ENCODE measurements at places on chromosomes 4 and X. TPM values are rescaled to one million over a fixed set of nuclear protein-coding genes. Genes with fewer than 3 reads are reported as not detected.

The XAGE1A gene
- total RNA-seq = not detected

The DMRTC1 gene
- total RNA-seq = 0.56 TPM

DNA sequence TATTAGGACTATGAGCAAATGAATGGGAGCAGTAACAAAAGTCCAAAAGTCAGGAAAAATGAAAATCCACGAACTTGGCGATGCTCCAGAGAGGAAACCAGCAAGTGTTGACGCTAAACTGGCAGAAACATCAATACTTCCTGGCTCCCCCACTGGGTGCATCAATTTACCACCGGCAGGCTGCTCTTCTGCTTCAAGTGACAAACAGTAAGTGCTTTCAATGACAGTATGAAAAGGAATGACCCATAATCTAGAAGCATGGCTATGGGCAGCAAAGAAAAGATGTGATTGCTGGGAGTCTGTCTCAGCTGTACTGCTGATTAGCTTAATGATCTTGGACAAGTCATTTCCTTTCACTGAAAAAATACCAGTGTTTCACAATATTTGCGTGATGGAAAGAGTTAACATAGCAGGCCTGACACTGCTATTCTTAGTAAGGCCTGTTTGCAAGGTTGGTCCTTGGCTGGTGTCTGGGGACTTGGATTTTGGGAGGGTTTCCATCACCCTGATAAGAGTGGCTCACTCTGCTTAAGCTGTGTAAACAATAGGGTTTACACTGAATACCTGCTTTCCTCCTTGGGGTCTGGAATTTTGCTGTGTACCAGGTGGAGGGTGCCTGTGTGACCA lies 8.7 kb downstream of the ATP11C start:
- H3K27ac ChIP-seq = no peak overlapping the region
- no peaks in the 10 kb centered on the region for H3K4me1 ChIP-seq
- H3K27me3 ChIP-seq = no peaks in the 10 kb centered on the region
- no peak for DNase-seq

The TRIM60 gene
- not detected for total RNA-seq

The ADH7 gene
- total RNA-seq = not detected

GRCh38 chr4:103032574-103032973 lies 13.1 kb upstream of the SLC9B1 start:
- H3K36me3 ChIP-seq = peaks cover 25% of the 10 kb centered on the region
- DNase-seq = no peak
- no peaks in the 10 kb centered on the region for H3K27me3 ChIP-seq
- no peaks in the 10 kb centered on the region for H3K4me1 ChIP-seq
- no peak overlapping the region for H3K4me3 ChIP-seq
- H3K27ac ChIP-seq = peak overlapping the region; percentile 54

The LRPAP1 gene
- 116 TPM for total RNA-seq

DNA sequence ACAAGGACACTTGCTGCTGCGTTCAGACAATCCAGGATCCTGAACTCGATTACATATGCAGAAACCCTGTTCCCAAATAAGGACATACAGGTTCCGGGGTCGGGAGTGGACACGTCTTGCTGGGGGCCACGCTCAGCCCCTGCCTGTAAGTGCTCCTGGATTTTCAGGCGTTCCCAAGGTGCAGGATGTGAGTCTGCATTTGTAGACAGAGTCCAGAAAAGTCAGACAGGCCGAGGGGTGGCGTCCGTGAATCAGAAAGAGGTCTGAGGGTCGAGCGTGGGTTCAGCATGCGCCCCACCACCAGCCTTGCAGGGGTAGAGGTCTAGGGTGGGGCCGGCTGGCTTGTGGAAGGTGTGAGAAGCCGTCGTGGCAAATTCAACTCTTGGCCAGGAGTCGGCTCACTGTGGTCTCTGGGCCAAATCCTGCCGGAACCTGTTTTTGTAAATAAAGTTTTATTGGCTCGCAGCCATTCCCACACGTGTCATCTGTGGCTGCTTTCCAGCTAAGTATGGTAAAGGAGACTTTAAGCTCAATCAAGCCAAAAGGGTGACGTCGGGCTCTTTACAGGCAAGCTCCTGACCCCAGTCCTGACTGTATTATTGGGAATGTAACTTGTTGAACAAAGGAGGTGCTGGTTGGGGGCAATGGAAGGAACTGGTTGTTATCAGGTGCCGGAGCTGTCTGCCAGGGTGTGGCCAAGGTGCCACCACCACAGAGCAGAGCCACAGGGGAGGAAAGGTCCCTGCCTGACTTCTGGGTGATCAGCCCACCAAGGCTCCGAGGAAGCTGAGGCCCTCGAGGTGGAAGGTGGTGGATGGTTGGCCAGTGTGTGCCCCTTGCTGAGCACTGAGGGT lies 7.4 kb downstream of the DOK7 start:
- H3K4me1 ChIP-seq = peaks cover 10% of the 10 kb centered on the region
- no peaks in the 10 kb centered on the region for H3K36me3 ChIP-seq
- no peak overlapping the region for H3K27ac ChIP-seq
- H3K27me3 ChIP-seq = no peaks in the 10 kb centered on the region

DNA sequence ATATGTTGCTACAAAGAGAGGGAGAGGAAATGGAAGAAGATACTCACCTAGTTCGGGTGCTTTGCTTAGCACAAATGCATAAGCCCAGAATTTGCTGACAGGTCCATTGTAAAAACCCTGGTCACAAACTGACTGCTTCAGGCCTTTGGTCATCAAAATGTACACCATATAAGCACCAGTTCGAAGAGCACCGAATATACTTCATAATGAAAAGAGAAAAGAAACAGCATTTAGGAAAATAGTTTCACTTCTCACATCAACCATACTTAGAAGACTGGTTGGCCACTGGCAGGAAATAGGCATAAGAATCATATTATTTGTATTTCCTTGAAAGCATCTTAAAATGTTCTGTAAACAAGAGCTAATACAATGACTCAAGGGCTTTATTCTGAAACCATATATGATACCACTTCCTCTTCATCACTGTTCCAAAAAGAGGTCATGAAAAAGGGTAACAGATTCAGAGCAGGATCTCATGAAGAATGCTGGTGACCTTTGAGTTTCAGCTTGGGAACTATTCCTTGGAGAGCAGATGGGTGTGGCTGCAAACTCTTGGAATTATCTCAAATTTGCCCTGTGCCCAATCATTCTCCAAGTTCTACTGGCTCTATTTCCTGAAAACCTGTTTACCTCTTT lies 138.7 kb downstream of the ELOVL6 start:
- no peak for DNase-seq
- H3K27me3 ChIP-seq = no peaks in the 10 kb centered on the region
- H3K4me1 ChIP-seq = peaks cover 10% of the 10 kb centered on the region
- H3K4me3 ChIP-seq = no peak overlapping the region
- peaks cover 3% of the 10 kb centered on the region for H3K36me3 ChIP-seq

DNA sequence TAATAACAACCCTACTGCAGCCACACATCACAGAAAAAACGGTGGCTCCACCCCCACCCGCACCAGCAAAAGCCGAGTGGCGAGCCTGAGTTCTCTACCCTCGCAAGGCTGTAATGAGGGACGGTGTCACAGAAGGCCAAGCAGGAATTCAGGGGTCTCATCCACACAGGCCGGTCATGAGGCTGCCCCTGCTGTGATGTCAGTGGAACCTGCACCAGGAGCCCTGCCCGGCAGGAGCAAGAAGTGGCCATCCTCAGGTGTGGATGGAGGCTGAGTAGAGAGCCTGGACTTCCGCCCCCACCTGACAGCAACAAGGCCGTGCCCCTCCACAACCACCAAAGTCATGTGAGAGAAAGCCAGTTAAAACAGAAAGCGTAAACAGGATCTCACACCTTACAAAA lies 20.6 kb downstream of the LYAR start:
- no peak overlapping the region for H3K27ac ChIP-seq
- H3K4me3 ChIP-seq = no peak overlapping the region
- no peak for DNase-seq

The SLC34A2 gene
- total RNA-seq = not detected

GRCh38 chr4:146763560-146763959 lies 124.9 kb downstream of the POU4F2 start:
- H3K27me3 ChIP-seq = peaks cover 9% of the 10 kb centered on the region
- no peak overlapping the region for H3K27ac ChIP-seq
- no peaks in the 10 kb centered on the region for H3K4me1 ChIP-seq
- DNase-seq = no peak
- no peaks in the 10 kb centered on the region for H3K36me3 ChIP-seq

DNA sequence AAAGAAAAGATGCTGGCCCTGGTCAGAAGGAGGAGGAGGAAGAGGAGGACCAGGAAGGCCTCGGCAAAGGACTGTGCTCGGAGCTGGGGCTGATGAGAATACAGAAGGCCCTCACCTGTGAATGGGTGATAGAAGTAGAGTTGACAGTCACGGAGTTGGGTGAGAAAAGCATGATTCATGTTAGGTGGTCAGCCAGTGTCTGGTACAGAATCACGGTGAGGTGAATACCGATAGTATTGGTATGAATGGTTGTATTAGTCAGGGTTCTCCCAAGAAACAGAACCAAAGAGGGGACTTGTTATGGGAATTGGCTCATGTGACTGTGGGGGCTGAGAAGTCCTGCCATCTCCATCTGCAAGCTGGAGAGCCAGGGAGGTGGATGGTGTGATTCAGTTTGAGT lies 32.5 kb upstream of the FAM156A start:
- no peaks in the 10 kb centered on the region for H3K36me3 ChIP-seq
- H3K4me1 ChIP-seq = peaks cover 23% of the 10 kb centered on the region
- H3K27me3 ChIP-seq = no peaks in the 10 kb centered on the region
- DNase-seq = no peak
- H3K4me3 ChIP-seq = no peak overlapping the region

DNA sequence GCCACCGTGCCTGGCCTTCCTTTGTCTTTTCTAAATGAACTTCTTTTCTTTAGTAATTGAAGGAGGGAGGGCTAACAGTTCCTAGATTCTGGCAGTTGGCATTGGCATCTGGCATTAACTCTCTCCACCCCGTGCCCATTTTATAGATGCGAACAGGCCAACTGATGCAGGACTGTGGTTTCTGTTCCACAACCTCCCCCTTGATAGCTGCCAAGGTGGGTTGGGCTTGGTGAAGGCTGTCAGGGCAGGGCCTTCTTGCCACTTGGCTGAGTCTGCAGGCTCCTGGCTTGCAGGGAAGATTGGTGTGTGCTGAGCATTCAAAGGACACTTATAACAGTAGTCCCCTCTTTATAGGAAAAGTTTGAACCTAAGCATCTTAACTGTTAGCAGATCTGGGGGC lies 4.3 kb downstream of the SOWAHD start:
- no peak for DNase-seq
- H3K27ac ChIP-seq = no peak overlapping the region
- peaks cover 28% of the 10 kb centered on the region for H3K27me3 ChIP-seq
- peaks cover 2% of the 10 kb centered on the region for H3K4me1 ChIP-seq
- H3K36me3 ChIP-seq = no peaks in the 10 kb centered on the region

DNA sequence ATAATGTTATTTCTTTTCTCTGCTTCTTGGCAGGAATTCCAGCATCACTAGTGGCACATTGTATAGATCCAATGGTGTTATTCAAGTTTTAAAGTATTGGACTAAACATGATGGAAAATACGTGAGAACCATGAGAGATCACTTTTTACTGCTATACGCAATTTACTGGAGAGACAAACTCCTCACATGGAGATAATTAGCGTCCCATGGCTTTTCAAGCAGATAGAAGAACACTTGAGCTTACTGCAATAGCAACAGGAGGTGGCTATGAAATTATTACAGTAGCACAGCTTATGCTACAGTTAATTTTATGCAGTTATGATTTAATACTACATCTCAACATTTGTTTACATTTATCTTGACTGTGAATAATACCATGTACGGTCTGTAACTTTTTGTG lies 11.9 kb upstream of the TMEM185A start:
- no peak overlapping the region for H3K27ac ChIP-seq
- no peak for DNase-seq
- no peak overlapping the region for H3K4me3 ChIP-seq
- H3K27me3 ChIP-seq = no peaks in the 10 kb centered on the region
- H3K36me3 ChIP-seq = no peaks in the 10 kb centered on the region
- no peaks in the 10 kb centered on the region for H3K4me1 ChIP-seq

GRCh38 chr4:78799551-78800495 lies 23.7 kb downstream of the BMP2K start:
- no peak overlapping the region for H3K4me3 ChIP-seq
- no peaks in the 10 kb centered on the region for H3K4me1 ChIP-seq
- H3K27me3 ChIP-seq = no peaks in the 10 kb centered on the region
- H3K27ac ChIP-seq = no peak overlapping the region

The MAOB gene
- 0.93 TPM for total RNA-seq

GRCh38 chr4:127968586-127968985 lies 3.4 kb downstream of the ABHD18 start:
- H3K36me3 ChIP-seq = peaks cover 3% of the 10 kb centered on the region
- no peak for DNase-seq
- no peak overlapping the region for H3K27ac ChIP-seq
- H3K4me1 ChIP-seq = peaks cover 14% of the 10 kb centered on the region
- peak overlapping the region; percentile 76 for H3K4me3 ChIP-seq

GRCh38 chr4:10050261-10050661 lies 29.0 kb upstream of the SLC2A9 start:
- peaks cover 7% of the 10 kb centered on the region for H3K27me3 ChIP-seq
- no peak for DNase-seq
- no peak overlapping the region for H3K27ac ChIP-seq
- H3K4me1 ChIP-seq = peaks cover 42% of the 10 kb centered on the region

GRCh38 chr4:185552254-185552653 lies 16.9 kb upstream of the PDLIM3 start:
- no peak for DNase-seq
- no peaks in the 10 kb centered on the region for H3K36me3 ChIP-seq
- no peaks in the 10 kb centered on the region for H3K27me3 ChIP-seq
- H3K4me1 ChIP-seq = no peaks in the 10 kb centered on the region
- no peak overlapping the region for H3K27ac ChIP-seq

The SHOX gene
- total RNA-seq = 0.16 TPM

GRCh38 chr4:113866611-113867010 lies 105.1 kb upstream of the CAMK2D start:
- H3K4me3 ChIP-seq = no peak overlapping the region
- H3K36me3 ChIP-seq = no peaks in the 10 kb centered on the region
- no peaks in the 10 kb centered on the region for H3K4me1 ChIP-seq
- no peaks in the 10 kb centered on the region for H3K27me3 ChIP-seq

The NKX1-1 gene
- total RNA-seq = not detected

DNA sequence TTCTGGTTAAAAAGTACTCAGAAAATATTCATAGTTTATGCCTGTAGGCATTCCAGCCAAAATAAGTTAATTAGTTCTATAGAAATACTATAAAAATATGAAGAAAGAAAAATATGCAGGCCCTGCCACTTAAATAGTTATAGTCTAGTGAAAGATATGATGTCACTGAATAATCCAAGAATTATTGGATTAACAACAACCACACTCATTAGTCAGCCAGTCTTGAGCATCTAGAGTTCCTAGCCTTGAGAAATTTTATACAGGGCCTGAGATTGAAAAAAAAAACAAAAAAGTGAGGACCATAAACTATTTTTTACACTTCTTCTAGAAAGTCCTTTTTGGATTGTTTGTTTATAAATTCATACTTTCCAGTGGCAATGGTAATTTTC lies 823.0 kb downstream of the FAT4 start:
- DNase-seq = no peak
- H3K36me3 ChIP-seq = no peaks in the 10 kb centered on the region
- no peaks in the 10 kb centered on the region for H3K4me1 ChIP-seq
- no peaks in the 10 kb centered on the region for H3K27me3 ChIP-seq
- H3K4me3 ChIP-seq = no peak overlapping the region

The ATP6AP2 gene
- 46.7 TPM for total RNA-seq

GRCh38 chr4:83605210-83605609 lies 69.3 kb downstream of the GPAT3 start:
- no peaks in the 10 kb centered on the region for H3K27me3 ChIP-seq
- no peak for DNase-seq
- H3K4me3 ChIP-seq = no peak overlapping the region
